Activated naive CD4-positive, alpha-beta T cell treated with anti-CD3 and anti-CD28 coated beads for 36 hours (primary cell): ENCODE measurements at places on chromosomes 3 and 15. TPM values are rescaled to one million over a fixed set of nuclear protein-coding genes. Genes with fewer than 3 reads are reported as not detected.
A peak's percentile ranks its signal among the peaks of the same experiment; 100 is the strongest.

DNA sequence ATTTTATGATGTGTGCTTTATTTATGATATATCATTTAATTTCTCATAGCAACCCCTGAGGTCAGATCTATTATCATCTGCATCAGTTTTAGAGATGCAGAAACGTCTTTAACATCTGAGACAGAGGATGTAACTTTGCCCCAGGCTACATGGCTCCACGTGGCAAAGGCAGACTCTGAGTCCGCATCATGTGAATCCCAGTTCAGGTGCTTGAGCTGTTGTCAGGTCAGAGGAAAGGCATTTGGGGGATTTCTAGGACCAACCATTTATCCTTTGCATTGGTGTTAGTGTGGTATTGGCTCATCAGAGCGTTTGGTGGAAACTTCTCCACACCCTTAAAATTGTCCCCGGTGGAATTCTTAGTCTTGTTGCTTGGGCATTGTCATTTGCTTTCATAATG lies 10.8 kb downstream of the CACNA2D3 start:
- H3K27ac ChIP-seq = no peak overlapping the region
- no peaks in the 10 kb centered on the region for H3K4me1 ChIP-seq
- H3K27me3 ChIP-seq = peaks cover 12% of the 10 kb centered on the region
- H3K4me3 ChIP-seq = no peak overlapping the region
- DNase-seq = no peak
- no peaks in the 10 kb centered on the region for H3K36me3 ChIP-seq

DNA sequence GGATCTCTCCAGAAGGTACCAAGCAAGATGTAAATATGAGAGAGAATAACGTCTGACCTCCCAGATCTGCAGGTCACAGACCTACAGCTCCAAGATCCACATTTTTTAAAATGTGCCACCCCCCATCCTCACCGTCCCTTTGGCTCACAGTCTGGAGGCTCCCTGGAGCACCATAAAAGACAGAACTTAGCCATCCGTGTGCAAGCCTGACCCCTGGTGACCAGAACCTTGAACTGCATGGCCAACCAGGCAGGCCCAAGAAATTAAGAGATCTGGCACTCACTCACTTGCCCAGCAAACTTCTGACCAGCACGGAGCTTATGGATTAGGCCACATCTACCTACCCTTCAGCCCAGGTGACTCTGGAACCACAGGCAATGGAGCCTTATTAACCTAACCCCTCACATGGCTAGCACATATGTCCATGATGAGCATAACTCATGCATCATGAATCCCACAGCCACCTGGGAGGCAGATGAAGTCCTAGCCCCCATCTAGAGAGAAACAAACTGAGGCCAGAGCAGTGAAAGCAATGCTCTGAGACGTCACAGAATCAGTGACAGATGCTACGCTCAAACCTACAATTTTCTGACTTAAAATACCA lies 275.3 kb downstream of the UACA start:
- H3K36me3 ChIP-seq = no peaks in the 10 kb centered on the region
- H3K4me1 ChIP-seq = peaks cover 42% of the 10 kb centered on the region
- peaks cover 2% of the 10 kb centered on the region for H3K27me3 ChIP-seq
- peak; percentile 84 for DNase-seq
- H3K27ac ChIP-seq = no peak overlapping the region

DNA sequence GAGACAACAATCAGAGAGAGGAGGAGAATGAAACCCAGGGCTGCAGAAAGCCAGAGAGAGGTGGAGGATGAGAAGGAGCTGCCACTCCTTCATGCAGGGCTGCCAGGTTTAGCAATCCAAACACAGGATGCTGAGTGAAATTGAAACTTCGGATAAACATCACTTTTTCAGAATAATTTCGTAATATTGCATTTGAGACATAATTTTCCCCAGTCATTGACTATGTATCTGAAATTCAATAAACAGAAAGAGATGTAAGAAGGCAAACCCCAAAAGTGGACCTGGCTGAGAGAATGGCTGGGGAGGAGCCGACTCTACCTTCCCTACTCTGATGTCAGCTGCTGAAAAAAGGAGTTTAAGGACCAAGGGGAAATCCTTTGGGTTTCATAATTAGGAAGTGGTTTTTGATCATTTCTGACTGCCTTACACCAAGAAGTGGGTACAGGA lies 33.8 kb downstream of the SLC9A9 start:
- no peaks in the 10 kb centered on the region for H3K27me3 ChIP-seq
- DNase-seq = peak; percentile 23
- H3K36me3 ChIP-seq = no peaks in the 10 kb centered on the region
- peaks cover 16% of the 10 kb centered on the region for H3K4me1 ChIP-seq

DNA sequence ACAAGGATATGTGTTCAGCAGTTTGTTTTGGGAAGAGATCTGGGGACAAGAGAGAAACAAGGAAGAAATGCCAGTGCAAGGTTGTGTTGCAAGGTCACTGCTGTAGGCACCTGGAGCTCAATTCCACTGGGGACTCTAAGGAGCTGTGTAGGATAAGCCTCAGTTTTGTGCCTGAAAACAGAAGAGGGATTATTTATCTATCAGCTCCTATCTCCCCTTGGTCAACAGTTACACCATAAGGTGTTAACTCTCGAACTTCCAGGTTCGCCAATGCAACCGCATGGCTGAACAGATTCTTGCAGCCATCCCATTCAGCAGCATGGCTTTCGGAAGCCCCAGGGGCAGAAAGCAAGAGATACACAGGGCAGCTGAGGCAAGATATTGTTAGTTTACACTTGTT lies 41.6 kb upstream of the CNOT10 start:
- no peaks in the 10 kb centered on the region for H3K4me1 ChIP-seq
- H3K4me3 ChIP-seq = no peak overlapping the region
- no peaks in the 10 kb centered on the region for H3K27me3 ChIP-seq
- no peak overlapping the region for H3K27ac ChIP-seq

DNA sequence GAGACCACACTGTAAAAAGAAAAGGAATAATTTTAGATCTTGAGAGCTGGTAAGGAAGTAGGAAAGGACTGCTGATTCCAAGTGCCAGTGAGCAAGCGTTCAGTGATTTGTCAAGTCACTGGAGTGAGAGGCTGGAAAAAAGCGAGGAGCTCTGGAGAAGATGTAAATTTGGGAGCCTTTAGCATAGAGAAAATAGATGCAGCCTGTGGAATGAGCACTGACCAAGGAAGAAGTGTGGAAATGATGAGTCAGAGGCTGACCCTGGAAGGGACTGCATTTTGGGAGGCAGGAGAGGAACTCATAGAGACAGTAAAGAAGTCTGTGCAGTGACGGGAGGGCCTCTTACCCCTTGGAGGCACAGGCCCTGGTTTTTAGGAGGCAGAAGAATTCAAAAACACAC lies 17.1 kb upstream of the ABTB1 start:
- no peaks in the 10 kb centered on the region for H3K4me1 ChIP-seq
- H3K27me3 ChIP-seq = no peaks in the 10 kb centered on the region
- H3K36me3 ChIP-seq = no peaks in the 10 kb centered on the region
- no peak overlapping the region for H3K4me3 ChIP-seq

GRCh38 chr3:42872718-42873117 lies 3.0 kb downstream of the CYP8B1 start:
- H3K27ac ChIP-seq = no peak overlapping the region
- no peaks in the 10 kb centered on the region for H3K4me1 ChIP-seq
- H3K27me3 ChIP-seq = no peaks in the 10 kb centered on the region
- no peak for DNase-seq
- H3K36me3 ChIP-seq = no peaks in the 10 kb centered on the region

DNA sequence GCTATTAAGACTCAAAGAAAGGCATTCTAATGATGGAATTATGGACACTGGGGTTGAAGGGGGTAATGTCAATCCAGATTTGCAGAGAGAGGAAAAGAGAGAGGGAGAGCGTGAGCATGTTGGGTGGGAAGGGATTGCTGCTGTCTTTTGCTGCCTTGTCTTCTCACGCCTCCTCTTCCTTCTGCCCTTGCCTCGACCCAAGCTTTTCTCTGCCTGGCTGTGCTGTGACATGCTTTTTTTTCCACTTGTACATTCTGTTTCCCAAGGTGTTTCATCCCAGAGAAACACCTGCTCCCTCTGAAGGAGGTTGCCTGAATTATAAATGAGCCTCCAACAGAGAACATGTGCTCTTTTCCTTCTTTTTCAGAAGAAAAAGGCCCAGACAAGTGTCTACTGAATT lies 80.3 kb downstream of the BDH1 start:
- H3K27me3 ChIP-seq = peaks cover 4% of the 10 kb centered on the region
- DNase-seq = no peak
- H3K27ac ChIP-seq = no peak overlapping the region

- peaks cover 2% of the 10 kb centered on the region for H3K27me3 ChIP-seq
- no peaks in the 10 kb centered on the region for H3K4me1 ChIP-seq
- no peak for DNase-seq
- no peaks in the 10 kb centered on the region for H3K36me3 ChIP-seq
- no peak overlapping the region for H3K4me3 ChIP-seq
Measured at GRCh38 chr3:107392549-107393165, 15.4 kb downstream of the CCDC54 start.

DNA sequence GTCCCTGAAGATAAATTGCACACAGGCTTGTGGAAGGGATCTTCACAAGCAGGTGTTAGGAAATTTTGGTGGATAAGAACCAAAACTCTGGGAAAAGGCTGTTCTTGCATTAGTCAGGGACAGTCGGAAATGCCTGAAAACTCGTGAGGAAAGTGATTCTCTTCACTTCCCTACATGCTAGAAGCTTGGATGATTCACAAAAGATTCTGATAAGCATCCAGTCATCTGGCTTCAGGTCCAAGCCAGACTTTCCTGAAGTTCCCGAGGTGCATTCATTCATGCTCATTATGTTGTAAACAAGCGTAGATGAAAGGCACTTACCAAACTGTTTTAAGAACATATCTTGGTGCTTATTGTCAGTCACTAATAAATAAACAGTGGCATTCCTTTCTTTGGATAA lies 1028.7 kb downstream of the NTRK3 start:
- H3K36me3 ChIP-seq = no peaks in the 10 kb centered on the region
- no peak overlapping the region for H3K4me3 ChIP-seq
- DNase-seq = no peak
- no peaks in the 10 kb centered on the region for H3K4me1 ChIP-seq

- H3K27me3 ChIP-seq = no peaks in the 10 kb centered on the region
- no peak overlapping the region for H3K27ac ChIP-seq
- no peaks in the 10 kb centered on the region for H3K4me1 ChIP-seq
- no peak for DNase-seq
- H3K4me3 ChIP-seq = no peak overlapping the region
- no peaks in the 10 kb centered on the region for H3K36me3 ChIP-seq
Measured at GRCh38 chr15:89903858-89904130, 9.0 kb downstream of the ARPIN start.

DNA sequence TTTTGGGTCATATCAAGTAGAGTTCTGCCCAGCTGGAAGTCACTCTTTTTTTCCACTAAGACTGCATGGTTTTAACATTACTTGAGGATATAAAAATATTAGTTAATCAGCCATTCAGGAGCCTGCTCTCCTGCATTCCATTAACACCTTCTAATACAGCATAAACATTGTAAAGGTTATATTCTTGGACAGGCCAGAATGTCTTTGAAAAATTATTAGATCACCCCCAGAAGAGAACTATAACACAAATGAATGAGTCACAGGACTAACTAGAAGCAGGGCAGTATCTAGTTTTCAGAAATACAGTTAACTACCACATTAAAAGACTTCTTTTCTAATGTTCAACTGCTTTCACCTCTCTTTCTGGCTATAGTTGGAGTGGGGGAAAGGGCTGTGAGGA lies 80.9 kb downstream of the THBS1 start:
- no peaks in the 10 kb centered on the region for H3K4me1 ChIP-seq
- no peaks in the 10 kb centered on the region for H3K36me3 ChIP-seq
- H3K27me3 ChIP-seq = peaks cover 4% of the 10 kb centered on the region
- no peak for DNase-seq
- H3K4me3 ChIP-seq = no peak overlapping the region

GRCh38 chr15:39999538-40000200 lies 39.3 kb downstream of the SRP14 start:
- DNase-seq = no peak
- no peaks in the 10 kb centered on the region for H3K27me3 ChIP-seq
- H3K4me3 ChIP-seq = no peak overlapping the region
- peaks cover 11% of the 10 kb centered on the region for H3K36me3 ChIP-seq

- no peak overlapping the region for H3K4me3 ChIP-seq
- no peaks in the 10 kb centered on the region for H3K4me1 ChIP-seq
- no peak for DNase-seq
- H3K36me3 ChIP-seq = no peaks in the 10 kb centered on the region
- H3K27me3 ChIP-seq = peaks cover 16% of the 10 kb centered on the region
Measured at GRCh38 chr15:88738796-88739195, 64.4 kb upstream of the ACAN start.

DNA sequence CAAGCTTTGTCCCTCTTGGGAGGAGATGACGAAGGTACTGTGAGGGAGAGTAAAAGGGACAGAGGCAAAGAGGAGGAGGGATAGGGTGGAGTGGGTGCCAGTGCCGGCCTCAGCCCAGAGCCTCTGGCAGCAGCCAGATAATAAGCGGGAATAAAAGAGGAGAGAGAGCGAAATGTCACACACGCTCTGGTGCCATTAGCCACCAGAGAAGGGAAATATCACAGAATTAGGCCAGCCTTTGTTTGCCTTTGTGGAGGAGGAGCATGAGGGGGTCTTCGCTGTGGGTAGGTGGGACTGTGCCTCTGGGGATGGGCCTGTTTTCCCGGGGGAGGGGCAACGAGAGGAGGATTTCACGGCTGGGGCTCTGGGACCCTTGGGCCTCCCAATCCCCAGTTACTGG lies 67.8 kb downstream of the LINGO1 start:
- H3K4me3 ChIP-seq = no peak overlapping the region
- DNase-seq = no peak
- no peaks in the 10 kb centered on the region for H3K36me3 ChIP-seq
- H3K27ac ChIP-seq = no peak overlapping the region

GRCh38 chr15:29364426-29365078 lies 94.9 kb upstream of the NSMCE3 start:
- no peaks in the 10 kb centered on the region for H3K36me3 ChIP-seq
- H3K27me3 ChIP-seq = peaks cover 15% of the 10 kb centered on the region
- no peaks in the 10 kb centered on the region for H3K4me1 ChIP-seq
- H3K4me3 ChIP-seq = no peak overlapping the region
- H3K27ac ChIP-seq = no peak overlapping the region

Gene CDHR4
- total RNA-seq = not detected

Gene DPPA2
- not detected for total RNA-seq

Gene SLCO2A1
- total RNA-seq = not detected

Gene TERB2
- not detected for total RNA-seq

Gene KIF15
- total RNA-seq = 45.8 TPM

Gene IL17RC
- 0.44 TPM for total RNA-seq

Gene PRR20G
- not detected for total RNA-seq

Gene BCHE
- not detected for total RNA-seq

Gene MBD4
- total RNA-seq = 50.9 TPM
